Tibial nerve (tissue), 4 donors: ENCODE measurements at places on chromosomes 6 and 20. TPM values are rescaled to one million over a fixed set of nuclear protein-coding genes. Genes with fewer than 3 reads are reported as not detected.

- no peak for DNase-seq
Measured at GRCh38 chr6:167872538-167873210, 46.0 kb downstream of the AFDN start.

DNA sequence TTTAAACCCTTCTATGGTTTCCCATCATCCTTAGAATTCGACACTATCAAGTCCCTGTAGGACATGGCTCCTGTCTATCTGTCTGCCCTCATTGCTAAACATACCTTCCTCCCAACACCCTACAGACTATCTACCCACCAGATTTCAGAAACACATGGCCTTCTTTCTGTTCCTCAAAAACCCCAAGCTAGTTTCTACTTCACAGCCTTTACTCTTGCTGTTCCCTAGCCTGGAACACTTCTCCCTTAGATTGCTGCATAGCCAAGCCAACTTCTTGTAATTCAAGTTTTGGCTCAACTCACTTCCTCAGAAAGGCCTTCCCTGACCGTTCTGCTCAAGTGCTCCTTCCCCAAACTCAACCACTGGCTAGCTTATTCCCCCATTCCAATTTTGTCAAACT lies 156.2 kb downstream of the BTBD9 start:
- DNase-seq, result no peak

GRCh38 chr20:62999580-62999979 lies 7.2 kb downstream of the BHLHE23 start:
- DNase-seq, result no peak

DNA sequence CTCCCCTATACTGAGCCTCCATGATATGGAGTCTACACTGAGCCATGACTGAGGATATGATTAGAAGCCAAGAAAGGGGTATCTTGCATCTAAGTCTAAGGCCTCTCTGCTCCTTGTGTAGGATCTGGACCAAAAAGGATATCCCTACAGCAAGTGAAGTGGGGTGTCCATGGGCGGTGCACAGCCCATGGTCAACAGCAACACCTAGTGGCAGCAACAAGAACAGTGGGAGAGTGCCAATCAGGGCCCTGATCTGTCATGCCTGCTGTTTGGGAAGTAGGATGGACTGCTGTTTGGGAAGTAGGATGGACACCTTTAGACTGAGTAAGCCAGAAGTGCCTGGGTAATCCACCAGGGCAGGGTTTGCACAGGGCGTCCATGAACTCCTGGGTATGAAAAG lies 22.4 kb downstream of the PTGIS start:
- DNase-seq, result no peak

Gene TREM1
- 2.7 TPM for total RNA-seq

Gene OPN5
- total RNA-seq, result not detected

GRCh38 chr20:45495501-45495941 lies 19.9 kb downstream of the SPINT3 start:
- DNase-seq, result no peak

DNA sequence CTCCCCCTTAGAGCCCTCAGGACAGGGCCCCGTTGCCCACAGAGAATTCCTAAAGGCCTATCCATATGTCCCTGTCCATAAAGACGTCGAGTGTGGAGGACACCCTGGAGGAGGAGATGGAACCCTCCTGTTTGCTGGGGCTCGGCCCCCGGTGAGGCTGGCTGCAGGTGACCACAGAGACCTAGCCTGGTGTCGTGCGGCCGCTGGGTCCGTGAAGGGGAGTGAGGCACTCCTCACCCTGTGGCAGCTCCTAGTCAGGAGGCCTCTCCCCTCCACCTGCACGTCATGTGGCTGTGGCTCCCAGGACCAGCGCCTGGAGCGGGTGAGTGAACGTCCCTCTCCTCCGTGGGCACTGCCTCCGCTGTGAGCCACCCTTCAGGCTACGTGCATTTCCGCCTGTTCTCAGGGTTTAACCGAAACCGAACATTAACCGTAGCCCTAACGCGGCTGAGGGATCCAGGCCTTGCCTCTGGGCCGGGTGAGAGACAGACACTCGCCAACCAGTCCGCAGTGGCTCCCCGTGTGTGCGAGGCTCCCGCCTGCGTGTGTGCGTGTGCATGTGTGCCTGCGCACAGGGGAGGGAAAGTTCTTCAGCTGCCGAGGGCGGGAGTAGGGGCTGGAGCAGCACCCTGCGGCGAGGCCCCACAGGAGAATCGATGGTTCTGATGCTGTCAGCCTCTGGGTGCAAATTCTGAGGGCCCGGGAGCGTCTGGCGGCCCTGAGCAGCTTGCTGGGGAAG lies 5.9 kb upstream of the TCEA2 start:
- DNase-seq, result no peak

DNA sequence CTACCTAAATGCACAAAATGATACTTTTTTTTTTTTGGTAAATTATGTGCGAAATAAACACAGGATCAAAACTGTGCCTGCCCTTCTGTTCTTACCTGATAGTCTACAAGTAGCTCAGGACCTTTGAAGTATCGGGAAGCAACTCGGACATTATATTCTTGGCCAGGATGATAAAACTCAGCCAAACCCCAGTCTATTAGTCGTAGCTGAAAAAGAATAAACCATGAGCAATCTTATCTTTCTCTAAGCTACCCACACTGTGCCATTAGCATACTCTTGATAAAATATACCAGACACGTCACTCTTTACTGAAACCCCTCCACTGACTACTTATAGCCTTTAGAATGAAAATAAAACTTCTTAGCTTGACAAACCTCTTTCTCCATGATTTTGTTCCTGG lies 29.8 kb upstream of the TBC1D20 start:
- DNase-seq, result no peak

- no peak for DNase-seq
Measured at GRCh38 chr6:101202867-101203374, 190.6 kb upstream of the GRIK2 start.

Gene TRAPPC3L
- total RNA-seq, result not detected

- no peak for DNase-seq
Measured at GRCh38 chr6:133460101-133460500, 218.9 kb downstream of the EYA4 start.

DNA sequence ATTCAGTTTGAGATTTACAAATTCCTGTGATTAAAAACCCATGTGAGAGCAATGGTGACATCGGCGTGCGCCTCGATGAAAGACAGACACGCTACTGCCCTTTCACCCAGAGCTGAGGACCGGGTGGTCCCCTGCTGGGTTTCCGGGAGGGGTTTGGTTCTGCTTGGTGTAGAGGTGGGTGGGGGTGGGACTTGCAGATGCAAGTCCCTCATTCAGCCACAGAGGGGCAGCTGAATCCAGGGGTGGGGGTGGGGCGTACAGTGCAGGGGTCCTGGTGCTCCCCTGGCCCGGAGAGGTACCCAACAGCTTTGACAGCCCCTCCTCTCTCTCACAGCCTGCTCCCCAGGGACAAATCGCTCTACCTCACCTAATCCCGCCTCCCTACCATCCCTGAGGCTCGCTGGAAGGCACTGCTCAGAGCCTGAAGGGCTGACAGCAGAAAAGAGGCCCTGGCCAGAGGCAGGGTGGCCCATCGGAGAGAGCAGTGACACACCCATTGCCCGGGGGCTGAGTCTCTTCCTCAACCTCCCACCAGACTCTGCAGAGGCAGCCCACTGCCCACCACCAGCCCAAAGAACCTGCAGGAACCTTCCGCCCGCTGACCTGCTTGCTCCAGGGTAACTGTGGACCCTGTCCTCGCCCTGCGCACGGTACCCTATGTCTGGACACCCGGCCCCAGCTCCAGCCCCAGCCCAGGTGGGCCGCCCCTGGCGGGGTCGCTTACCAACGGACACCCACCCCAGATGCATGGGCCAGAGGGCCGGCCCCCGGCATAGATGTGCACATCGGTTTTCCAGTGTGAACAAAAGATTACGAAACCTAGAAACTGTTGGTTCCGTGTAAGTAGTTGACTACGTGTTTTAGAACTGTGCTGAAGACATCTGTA lies 118.4 kb downstream of the JPH2 start:
- DNase-seq, result no peak

GRCh38 chr20:24961384-24962181 lies 12.5 kb downstream of the CST7 start:
- no peak for DNase-seq

DNA sequence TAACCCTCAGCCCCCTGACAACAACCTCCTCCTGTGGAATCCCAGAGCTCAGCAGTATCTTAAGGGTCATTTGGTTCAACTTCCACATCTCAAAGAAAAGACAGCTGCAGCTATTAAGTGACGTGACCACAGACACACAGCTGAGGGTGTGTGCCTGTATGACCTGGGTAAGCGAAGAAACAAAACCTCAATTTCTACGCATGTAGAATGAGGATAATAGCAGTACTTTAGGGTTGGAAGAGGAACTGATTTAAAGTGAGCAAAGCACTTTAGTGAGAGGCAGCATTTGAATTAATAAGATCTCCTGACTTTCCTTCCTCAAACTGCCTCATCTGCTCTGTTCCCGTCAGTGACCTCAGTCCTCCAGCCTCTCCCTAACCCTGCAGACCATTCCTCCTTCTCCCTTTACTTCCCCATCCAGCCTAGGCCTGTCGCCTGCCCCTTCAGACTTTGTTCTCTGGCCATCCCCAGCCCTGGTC lies 6.8 kb upstream of the ARMC2 start:
- no peak for DNase-seq

Gene RAD21L1
- not detected for total RNA-seq

Gene TMEM14A
- total RNA-seq, result 24.7 TPM
